NCI-H524 treated with DMSO at 0.1 percent for 48 hours (cell line): ENCODE measurements at places on chromosomes 1 and 21.

DNA sequence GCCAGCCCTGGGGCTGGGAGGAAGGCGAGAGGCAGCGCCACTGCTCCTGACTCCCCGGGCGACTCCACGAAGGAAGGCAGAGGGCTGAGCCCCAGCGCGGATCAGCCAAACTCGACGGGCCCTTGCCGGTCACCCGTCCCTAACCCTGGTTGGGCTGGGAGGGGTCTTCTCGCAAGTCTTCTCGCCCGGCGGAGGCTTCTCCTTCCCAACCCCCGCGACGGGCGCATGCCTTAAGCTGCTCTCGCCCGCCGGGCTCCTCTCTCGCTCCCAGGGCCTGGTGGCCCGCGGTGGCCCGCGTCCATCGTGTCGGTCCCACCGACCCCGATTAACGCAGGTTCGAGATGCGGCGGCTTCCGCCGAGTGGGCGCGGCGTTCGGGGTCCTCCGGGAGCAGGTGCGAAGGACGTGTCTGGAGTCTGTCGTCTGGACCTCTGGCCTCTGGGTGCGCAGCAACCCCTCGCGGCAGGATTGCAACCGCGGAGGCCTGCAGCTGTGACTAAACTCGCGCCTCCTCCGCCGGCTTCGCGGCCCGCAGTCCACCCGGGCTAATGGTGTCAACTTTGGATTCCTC, 29.0 kb upstream of the PPM1J start:
- peak; percentile 11 for DNase-seq

- DNase-seq, result no peak
These were observed 117.1 kb upstream of the DUSP10 start for GRCh38 chr1:221858818-221859611.

DNA sequence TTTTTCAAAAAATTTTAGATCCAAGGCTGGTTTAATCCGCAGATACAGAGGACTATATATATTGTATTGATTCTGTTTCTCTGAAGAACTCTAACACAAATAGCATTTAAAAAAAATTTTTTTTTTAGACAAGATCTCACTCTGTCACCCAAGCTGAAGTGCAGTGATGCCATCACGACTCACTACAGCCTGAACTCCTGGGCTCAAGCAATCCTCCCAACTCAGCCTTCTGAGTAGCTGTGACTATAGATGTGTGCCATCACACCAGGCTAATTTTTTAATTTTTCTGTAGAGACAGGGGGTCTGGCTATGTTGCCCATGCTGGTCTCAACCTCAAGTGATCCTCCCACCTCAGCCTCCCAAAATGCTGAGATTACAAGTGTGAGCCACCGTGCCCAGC, 3.0 kb downstream of the ANKRD45 start:
- no peak for DNase-seq

- no peak for DNase-seq
These were observed 486 bp upstream of the DSTYK start for GRCh38 chr1:205211839-205212536.

DNA sequence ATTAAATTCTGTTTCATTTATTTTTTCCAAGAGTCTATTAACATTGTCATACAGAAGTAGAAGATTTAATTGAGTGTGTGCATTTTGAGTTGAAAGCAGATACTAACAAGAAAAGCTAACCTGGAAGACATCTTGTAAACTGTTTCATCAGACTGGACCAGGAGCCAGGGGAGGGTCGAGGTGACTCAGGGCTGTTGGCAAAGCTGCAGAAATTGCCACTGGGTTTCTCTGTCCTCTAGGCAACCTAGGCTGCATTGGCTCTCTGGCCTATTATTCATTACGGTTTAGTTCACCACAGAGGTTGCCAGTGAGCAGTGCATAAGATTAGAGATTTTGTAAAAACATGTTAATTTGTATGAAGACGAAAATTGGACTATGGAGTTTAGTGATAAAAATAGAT, 27.5 kb downstream of the ERG start:
- DNase-seq, result no peak

GRCh38 chr1:176073524-176074157, 133.4 kb downstream of the COP1 start:
- DNase-seq, result peak; percentile 15

DNA sequence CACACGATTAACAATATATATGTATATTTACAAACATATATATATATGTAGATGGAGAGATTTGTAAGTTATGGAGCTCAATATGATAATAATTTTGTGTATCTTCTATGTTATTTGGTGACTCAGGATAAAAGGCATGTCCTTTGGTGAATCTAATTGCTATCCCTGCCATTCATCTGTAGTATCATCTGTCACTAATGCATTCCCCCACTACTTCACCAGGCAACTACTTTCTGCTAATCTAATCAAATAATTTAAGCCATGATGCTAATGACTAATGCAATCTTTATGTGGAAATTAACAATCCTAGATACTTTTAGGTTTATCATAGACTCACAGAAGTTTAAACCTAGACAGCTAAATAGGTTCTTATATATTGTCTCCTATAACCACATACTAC, 1074.5 kb downstream of the PLA2G4A start:
- no peak for DNase-seq

DNA sequence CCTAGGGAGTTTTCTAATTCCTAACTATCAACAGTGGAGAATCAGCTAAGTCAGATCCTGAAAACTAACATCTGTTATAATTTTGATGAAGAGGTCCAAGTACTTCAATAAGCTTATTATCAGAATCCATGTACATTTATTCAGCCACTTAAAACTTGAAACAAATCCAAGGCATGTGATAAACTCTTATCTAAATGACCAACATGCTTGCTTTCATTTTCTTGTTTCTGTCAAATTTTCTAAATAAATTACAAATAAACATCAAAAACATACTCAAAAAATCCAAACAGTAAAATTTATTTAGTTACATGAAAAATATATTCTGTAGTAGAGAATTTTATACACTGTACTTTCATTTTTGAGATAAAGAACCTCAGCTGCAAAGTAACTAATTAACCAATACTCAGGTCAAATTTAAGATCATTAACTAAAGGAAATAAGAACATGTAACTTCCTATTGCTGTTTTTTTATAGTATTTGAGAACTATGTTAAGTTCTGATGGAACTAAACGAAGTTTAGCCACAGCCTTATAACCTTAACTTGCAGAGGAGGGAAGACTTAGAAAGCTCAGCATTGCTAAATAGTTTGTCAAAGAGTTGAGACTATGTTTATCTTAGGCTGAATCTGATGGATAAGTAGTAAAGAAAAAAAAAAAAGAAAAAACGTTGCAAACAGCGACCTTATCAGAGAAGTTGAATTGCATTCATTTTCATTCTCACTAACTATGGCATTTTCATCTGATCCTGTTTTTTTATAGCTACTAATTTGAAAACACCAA, 44.9 kb downstream of the SYNJ1 start:
- DNase-seq, result peak; percentile 66

- no peak for DNase-seq
These were observed 34.8 kb downstream of the KCNAB2 start for GRCh38 chr1:6080469-6080868.

GRCh38 chr21:28447462-28447861, 545.2 kb downstream of the LTN1 start:
- no peak for DNase-seq

DNA sequence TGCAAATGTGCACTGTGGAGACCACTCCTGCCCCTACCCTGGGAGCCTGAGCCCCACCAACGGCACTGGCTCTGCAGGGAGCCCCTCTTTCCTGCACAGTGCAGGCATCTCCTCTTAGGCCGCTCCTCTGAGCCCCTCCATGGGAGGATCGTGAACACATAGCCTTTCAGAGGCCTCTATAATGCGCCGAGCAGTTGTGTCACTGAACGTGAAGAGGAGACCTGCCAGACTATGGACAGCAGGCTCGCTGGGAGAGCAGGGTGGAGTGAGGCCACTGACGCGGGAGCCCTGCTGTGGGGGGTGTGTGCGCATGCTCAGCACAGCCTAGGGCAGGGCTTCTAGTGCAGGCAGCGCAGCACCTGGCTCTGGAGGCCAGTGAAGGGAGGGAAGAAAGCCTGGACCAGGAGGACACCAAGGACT, 151.3 kb upstream of the COL6A1 start:
- DNase-seq, result no peak

DNA sequence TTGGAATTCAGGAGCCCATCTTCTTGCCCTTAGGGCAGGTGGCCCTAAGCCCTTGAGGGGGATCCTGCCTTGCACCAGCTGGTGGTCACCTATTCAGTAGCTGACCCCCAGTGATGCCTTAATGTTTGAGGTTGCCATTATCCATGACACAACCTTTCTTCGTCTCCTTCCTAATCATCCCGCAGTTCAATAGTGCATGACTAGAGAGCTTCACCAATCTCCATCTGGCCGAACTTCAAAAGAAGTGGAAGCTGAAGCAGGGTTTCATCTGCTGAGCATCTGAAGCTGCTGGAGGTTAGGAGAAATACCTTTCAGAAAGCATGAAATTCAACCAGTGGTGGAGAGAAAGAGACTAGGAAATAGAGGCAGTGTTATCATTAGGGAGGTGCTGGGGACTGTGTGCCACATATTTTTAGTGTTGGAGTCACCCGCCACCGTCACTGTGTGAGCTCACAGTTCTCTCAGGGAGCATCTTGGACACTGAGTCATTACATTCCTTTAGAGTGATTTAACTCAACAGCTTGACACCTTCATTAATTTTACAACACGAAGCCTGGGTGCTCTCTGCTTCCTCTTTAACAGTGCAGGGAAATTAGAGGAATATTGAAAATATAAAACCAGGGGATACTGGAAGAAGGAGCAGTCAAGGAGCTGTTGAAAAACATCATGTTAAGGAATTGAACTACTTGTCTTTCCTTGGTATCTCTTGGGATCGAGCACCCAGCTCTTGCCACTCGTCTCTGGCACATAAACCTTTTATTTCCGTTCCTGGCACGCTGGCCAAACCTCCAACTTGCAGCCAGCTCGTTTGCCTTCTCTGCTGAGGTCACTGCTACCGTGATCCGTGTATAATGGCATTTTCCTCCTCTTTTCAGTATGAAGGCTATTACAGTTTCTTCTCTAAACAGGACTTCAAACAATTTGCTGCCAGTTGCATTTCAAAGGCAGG, 53.6 kb downstream of the PEX14 start:
- no peak for DNase-seq

GRCh38 chr1:201364808-201365105, 12.7 kb downstream of the TNNT2 start:
- DNase-seq, result no peak

GRCh38 chr1:246784621-246785493, 60.6 kb downstream of the SCCPDH start:
- DNase-seq, result no peak

- no peak for DNase-seq
These were observed 725.2 kb downstream of the LRRIQ3 start for GRCh38 chr1:73472810-73473209.

- DNase-seq, result no peak
These were observed 55.4 kb downstream of the DDAH1 start for GRCh38 chr1:85409516-85409915.

DNA sequence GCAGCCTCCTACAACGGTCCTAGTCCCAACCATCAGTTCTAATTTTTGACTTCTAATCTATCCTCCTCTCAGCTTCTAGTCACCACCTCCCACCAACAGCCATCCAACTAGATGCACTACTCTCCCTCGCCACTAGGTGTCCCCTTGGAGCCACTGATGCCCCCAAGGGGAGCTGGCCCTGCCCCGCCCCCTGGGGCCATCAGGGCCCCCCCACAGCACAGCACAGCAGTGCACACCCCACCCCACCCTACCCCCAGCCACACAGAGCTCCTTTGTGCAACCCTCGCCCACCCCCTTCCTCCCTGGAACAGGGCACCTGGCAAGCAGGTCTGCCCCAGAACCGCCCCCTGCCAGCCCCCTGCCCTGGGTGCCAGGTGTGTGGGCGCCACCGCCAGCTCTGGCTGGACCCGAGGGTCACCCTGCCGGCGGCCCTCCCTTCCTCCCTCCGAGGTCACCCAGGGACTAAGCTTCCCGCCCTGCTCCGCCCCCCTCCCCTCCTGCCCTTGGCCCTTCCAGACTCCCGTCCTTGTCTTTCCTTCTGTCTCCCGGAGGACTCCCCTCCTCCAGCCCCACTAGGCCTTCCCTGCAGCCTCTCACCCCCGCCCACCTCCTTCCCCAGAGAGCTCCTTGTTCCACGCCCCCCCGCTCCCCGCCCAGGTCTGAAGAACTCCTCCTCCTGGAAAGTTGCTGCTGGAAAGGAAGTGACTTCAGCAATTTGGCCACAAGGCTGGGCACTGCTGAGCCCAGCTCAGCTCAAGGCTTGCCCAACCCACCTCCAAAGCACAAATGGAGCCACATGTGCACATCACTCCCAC, 47.0 kb downstream of the AHDC1 start:
- DNase-seq, result no peak

DNA sequence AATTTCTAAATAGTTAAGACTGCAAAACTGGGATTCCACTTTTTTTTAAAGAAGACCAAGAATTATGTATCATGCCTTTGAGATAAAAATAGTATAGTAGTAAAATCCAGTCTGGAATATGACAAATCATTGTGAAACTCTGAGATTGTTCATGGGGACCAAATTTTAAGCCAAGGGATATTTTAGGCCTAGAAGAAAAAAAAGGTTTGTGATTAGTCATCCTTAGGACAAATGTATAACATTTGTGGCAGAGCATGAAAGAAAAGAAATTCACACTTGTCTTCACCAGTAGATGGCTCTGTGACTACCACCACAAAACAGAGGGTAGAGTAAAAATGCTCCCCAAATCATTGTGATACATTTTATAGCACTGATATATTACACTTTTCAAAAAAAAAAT, 226.1 kb downstream of the KCTD3 start:
- no peak for DNase-seq

GRCh38 chr1:169326956-169327268, 40.7 kb downstream of the NME7 start:
- no peak for DNase-seq

- no peak for DNase-seq
These were observed 4.2 kb upstream of the PFKL start for GRCh38 chr21:44295646-44296045.

GRCh38 chr1:15948595-15949452, 27.1 kb downstream of the ZBTB17 start:
- DNase-seq, result no peak

GRCh38 chr1:86258101-86258500, 101.5 kb upstream of the COL24A1 start:
- DNase-seq, result no peak

- peak; percentile 34 for DNase-seq
These were observed 188.6 kb downstream of the FCRL5 start for GRCh38 chr1:157363660-157364140.

GRCh38 chr1:154075746-154076145, 79.1 kb downstream of the NUP210L start:
- no peak for DNase-seq

DNA sequence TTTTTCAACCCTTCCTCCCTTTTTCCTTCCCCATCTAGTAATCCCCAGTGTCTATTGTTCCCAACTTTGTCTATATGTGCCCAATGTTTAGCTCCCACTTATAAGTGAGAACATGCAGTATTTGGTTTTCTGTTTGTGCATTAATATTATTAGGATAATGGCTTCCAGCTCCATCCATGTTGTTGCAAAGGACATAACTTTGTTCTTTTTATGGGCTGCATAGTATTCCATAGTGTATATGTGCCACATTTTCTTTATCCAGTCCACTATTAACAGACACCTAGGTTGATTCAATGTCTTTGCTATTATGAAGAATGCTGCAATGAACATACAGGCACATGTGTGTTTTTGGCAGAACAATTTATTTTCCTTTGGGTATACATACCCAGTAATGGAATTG, 121.0 kb upstream of the C1orf105 start:
- DNase-seq, result no peak

GRCh38 chr1:219824338-219824737, 104.0 kb downstream of the SLC30A10 start:
- no peak for DNase-seq
